ENCODE measurements at places on chromosomes 1 and 21.

DNA sequence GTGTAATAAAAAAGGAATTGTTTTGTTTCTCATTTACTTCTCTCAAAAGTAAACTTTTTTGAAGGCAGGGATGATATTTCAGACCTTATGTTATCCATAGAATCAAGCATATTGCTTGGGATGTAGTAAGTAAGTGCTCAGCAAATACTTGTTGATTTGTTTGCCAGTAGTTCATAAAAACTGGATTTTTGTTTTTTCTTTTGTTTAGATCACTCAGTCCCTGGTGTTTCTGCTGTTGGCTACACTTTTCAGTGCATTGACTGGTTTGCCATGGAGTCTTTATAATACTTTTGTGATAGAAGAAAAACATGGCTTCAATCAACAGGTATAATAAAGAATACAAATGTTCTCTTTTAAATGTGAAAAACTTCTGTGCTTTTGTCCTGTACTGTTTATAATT lies 10.2 kb downstream of the ZMPSTE24 start:
- DNase-seq, result no peak

DNA sequence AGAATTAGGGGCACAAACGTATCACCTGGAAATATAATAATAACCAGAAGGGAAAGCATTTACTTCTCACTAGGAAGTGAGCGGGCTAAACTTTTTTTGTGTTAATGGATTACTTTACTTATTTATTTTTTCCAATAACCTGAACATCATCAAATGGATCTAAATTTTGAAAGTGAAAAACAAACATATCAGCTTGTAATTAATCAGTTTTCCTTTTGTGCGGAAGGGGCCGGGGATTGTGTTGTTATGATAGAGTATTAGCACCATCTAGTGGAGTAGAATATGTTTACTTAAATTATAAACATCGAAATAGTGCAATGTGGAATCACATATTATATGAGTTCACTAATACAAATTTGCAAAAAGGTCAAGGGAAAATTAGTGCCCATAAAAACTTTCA lies 9.0 kb downstream of the CFH start:
- no peak for DNase-seq

- DNase-seq, result no peak
Measured at GRCh38 chr1:38044221-38045215, 2.1 kb downstream of the POU3F1 start.

GRCh38 chr1:15954316-15954715 lies 21.6 kb downstream of the ZBTB17 start:
- no peak for DNase-seq

DNA sequence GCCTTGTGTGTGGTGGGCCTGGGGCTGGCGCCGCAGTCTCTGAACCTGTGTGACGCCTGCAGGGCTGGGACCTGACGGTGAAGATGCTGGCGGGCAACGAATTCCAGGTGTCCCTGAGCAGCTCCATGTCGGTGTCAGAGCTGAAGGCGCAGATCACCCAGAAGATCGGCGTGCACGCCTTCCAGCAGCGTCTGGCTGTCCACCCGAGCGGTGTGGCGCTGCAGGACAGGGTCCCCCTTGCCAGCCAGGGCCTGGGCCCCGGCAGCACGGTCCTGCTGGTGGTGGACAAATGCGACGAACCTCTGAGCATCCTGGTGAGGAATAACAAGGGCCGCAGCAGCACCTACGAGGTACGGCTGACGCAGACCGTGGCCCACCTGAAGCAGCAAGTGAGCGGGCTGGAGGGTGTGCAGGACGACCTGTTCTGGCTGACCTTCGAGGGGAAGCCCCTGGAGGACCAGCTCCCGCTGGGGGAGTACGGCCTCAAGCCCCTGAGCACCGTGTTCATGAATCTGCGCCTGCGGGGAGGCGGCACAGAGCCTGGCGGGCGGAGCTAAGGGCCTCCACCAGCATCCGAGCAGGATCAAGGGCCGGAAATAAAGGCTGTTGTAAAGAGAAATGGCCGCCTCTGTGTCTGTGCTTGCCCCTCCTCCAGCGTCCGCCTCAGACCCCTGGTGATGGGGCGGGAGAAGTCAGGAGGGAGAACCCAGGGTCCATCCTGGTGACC lies 788 bp downstream of the ISG15 start:
- peak; percentile 74 for DNase-seq

GRCh38 chr1:10860682-10861081 lies 64.2 kb upstream of the CASZ1 start:
- no peak for DNase-seq

DNA sequence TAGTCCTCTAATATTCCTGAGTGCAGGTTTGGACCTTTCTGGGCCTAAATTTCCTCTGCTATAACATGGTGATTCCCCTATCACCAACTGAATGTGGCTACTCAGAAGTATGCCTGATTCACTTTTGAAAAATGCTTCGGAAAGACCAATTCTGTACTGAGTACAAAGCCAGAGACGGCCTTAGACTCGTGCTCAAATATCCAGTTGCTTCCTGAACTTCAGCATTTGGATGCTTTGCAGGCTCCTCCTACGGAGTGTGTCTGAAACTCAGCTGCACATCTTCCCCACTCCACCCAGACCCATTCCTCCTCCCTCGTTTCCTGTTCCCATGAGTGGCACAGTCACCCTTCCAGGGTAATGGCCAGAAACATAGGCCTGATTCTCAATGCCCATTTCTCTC lies 98.4 kb upstream of the GADD45A start:
- no peak for DNase-seq

DNA sequence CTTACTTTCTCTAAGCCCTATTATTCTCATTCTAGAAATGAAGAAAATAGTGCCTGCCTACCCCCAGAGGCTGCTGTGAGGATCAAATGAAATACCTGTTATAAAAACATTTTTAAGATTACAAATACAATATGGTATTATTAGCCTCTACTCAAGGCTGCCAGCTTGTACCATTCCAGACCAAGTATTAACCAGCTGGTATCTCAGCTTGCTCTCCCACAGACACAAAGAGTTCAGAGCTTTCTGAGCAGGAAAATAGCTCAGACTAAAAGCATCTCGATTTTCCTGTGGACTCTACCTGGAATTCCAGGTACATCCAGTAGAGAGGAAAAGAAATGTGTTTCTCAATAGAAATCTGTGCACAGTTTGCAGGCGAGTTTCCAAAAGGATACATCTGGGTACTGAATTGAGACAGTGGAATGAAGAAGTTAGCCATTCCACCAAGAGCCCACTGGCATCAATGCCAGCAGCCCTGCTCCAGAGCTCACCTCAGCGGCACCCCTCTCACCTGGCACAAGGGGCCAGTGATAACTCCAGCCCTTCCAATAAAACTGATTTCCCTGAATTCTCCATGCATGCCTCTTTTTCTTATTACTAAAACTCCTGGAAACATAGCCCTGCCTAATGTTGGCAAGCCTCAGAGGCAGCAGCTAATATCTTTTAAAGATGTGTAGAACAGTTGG lies 31.0 kb downstream of the TGFBR3 start:
- no peak for DNase-seq

GRCh38 chr1:10986525-10986890 lies 25.9 kb upstream of the TARDBP start:
- no peak for DNase-seq

- DNase-seq, result no peak
Measured at GRCh38 chr1:53249706-53250105, 11.4 kb upstream of the MAGOH start.

DNA sequence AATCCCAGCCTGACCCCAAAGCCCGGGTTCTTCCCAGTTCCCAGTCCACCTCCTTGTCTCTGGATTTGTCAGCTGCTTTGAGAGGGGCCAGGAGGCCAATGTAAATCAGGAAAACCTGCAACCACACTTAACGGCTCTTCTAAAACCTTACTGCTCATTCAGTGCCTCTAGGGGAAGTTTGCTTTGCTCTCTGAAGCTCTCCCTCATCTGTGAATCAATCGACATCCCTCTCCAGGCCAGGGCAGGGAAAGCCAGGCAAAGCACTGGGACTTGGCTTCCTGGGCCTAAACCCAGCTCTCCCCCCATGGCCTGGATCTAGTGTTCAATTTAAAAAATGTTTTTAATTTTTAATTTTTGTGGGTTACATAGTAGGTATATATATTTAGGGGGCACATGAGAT lies 9.3 kb downstream of the NKAIN1 start:
- DNase-seq, result no peak

DNA sequence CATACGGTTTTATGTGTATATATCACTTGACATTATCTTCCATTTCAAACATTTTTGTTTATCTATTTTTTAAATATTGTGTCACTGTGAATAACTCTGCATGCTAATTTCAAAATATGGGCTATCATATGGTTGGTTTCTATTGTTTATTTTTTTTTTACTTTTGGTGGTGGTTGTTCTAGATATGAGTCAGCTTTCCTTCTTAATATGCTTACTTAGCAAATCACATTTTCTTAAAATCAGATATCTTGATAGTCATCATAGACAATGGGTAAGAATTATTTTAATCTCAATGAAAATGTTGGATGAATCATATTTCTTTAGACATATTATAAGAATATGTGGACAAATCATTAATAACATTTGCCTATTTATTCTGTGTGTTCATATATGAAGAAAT lies 881.5 kb downstream of the BRINP3 start:
- DNase-seq, result no peak

- no peak for DNase-seq
Measured at GRCh38 chr1:94270801-94271203, 33.4 kb upstream of the ARHGAP29 start.

DNA sequence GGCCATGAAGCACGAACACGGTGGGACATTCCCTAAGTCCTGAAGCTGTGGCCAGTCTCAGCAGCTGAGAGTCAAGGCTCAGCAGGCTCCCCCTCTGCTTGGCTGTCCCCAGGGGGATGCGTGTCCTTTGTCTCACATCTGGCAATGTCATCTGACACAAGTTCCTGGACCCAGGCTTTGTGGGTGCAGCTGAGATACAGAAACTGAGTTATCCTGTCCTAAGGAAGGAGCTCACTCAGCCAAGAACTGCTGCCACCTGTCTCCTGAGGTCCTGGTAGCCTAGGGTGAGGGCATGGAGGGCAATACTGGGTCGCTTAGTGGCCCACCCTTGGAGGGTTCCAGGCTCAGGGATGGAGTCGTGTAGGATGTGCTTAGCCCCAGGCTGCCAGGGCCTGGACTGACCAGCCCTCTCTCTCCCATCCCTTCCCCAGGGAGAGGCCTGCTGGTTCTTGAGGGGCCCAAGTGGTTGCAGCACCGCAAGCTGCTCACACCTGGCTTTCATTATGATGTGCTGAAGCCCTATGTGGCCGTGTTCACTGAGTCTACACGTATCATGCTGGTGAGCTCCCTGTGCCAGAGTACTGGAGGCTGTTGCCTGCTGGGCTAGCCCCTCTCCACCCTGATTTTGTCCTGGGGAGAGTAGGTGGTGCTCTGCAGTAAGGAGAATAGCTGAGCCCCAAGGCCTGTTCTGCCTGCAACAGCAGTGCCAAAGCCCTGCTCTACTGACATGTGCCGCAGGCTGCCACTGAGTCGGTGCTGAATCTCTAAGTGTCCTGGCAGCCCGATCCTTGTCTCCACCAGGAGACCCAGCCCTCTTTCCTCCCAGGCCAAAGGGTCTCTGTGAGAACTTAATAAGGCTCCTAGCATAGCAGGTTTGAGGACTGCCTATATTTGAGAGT lies 13.5 kb downstream of the CYP4B1 start:
- no peak for DNase-seq

- no peak for DNase-seq
Measured at GRCh38 chr1:111193712-111194480, 6.5 kb downstream of the DENND2D start.

GRCh38 chr1:47616036-47616435 lies 178.2 kb downstream of the FOXD2 start:
- no peak for DNase-seq
